Hypothalamus (tissue), 51 donors: ENCODE measurements at places on chromosomes 7 and 10.

GRCh38 chr7:33961948-33962347 lies 56.6 kb downstream of the BMPER start:
- DNase-seq, result no peak

GRCh38 chr7:150820578-150821198 lies 20.1 kb downstream of the TMEM176A start:
- DNase-seq, result no peak

- no peak for DNase-seq
Measured at GRCh38 chr7:123966936-123967335, 41.9 kb downstream of the SPAM1 start.

DNA sequence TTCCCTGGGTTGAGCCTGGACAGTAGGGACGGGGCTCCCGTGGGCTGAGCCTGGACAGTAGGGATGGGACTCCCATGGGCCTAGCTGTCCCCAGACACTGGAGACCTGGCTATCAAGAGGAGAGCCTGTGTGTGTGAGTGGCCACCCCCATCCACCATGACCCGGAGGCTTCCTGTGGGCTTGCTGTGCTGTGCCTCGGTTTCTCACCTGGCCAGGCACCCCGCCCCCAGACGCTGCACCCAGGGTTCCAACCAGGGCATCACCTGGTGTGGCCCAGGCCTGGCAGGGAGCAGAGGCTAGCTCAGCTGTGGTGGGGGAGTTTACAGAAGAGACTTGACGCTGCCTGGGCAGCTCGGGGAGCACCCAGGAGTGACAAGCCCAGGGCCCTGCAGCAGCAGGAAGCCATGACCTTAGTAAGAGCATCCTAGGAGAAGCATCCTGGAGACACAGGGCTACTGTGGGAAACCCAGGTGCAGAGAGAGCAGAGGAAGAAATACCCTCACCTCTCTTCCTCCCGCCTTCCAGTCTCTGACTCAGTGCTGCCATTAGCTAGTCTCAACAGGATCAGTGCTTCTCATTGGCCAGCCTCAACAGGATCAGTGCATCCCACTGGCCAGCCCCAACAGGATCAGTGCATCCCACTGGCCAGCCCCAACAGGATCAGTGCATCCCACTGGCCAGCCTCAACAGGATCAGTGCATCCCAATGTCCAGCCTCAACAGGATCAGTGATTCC lies 61.0 kb downstream of the PDGFA start:
- no peak for DNase-seq

DNA sequence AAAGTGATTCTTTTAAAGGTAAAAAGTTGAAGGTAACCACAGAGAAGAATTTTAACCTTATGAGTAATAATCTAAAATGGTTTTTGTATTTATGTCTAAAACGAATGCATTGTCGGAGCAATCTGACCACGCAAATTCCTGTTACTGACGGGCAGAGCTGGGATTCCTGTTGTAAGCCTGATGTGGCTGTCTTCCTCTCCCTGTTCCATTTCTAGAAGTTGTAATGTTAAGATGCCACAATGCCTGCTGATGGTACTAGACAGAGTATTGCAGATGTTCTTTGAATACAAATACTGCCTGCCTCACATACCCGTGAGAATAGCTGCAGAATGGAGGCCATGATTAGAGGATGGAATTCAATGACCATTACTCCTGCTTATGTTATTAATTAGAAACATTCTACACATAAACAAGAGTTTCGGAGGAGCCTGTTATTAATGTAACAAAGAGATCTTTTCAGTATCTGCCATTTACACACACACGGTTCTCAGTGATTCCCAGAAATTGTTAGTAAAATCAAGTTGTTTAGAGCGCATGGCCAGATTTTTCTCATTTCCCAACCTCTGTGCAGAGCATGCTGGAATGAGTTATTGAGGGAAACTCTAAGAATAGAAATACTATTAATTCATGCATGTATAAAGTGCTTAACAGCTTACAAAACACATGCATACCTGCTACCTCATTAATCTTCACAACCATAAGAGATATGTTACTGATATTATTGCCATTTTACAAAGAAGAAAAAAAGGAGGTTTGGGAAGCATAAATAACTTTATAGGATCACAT lies 196.8 kb downstream of the PTN start:
- no peak for DNase-seq

DNA sequence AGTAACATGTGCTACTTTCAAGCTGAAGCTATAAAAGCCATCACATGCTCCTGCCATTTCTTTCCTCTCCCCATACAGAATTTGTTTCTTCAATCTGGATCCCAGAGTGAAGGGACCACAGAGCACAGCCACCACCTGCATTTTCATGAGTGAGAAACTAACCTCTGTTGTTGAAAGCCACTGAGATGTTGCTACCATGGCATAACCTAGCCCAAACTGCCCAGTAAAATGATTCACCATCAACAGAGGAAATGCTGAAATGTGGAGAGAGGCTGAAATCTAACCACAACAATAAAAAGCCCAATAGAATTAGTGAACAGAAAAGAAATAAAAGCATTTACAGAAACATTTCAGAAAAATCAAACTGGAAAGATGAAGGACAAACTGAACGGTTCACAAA lies 125.2 kb downstream of the AMPH start:
- no peak for DNase-seq

GRCh38 chr7:155883491-155884224 lies 71.4 kb upstream of the SHH start:
- DNase-seq, result no peak

- DNase-seq, result no peak
Measured at GRCh38 chr10:86177537-86178155, 188.9 kb downstream of the GRID1 start.

DNA sequence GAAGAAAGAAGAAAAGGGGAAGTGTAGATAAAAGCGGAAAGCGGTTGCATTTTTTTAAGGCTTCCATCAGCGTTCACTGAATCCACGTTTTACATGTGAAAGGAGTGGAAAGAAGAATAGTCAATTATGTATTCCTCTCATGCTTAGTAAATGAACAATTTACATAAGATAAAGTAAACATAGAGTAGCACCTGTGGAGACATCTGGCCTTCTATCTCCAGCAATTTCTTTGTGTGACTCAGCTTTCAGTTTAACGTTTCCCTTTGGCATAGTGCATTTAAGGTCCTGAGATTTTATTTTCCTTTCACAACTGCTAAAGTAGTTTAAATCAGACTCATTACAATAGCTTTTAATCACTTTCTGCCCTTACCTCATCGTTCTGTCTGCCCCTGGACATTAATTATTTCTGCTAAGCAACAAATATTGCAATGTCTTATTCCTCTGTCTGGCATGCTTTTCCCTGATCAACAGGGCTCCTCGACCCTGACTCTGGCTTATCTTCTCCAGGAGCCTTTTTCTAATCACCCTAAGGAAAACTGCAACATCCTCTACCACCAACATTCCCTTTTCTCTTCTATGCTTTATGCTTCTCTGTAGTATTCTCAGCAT lies 383.5 kb upstream of the VWC2 start:
- DNase-seq, result no peak
